ENCODE measurements at places on chromosomes 7 and 10.
A peak's percentile ranks its signal among the peaks of the same experiment; 100 is the strongest.

GRCh38 chr7:114923403-114923713 is 1.5 kb downstream of the MDFIC start:
- no peak for DNase-seq

DNA sequence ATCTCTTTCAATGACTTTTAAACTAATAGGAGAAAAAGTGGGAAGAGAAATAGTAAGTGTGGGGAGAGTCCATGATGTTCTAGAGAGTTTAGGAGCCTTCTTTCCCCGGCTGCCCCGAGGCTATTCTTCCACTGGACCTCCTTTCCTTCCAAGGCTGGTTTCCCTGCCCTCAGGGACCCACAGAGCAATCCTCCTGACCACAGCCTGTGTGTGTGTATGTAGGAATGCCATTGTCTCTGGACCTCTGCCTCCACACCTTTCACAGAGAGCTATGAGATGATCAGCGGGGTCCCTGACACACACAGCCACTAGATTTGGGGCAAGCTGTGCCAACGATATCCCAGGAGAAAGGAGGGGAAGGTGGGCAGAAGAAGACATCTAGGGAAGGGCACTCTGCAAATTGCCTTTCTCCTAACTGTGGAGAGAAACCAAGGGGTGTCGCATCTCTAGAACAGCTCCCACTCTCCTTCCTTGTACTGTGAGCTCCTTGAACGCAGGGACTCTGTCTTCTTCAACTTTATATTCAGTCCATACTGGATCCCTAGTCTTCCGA is 13.3 kb upstream of the CHCHD3 start:
- no peak for DNase-seq

- no peak for DNase-seq
Measured at GRCh38 chr7:100867776-100868485, 744 bp downstream of the TRIP6 start.

DNA sequence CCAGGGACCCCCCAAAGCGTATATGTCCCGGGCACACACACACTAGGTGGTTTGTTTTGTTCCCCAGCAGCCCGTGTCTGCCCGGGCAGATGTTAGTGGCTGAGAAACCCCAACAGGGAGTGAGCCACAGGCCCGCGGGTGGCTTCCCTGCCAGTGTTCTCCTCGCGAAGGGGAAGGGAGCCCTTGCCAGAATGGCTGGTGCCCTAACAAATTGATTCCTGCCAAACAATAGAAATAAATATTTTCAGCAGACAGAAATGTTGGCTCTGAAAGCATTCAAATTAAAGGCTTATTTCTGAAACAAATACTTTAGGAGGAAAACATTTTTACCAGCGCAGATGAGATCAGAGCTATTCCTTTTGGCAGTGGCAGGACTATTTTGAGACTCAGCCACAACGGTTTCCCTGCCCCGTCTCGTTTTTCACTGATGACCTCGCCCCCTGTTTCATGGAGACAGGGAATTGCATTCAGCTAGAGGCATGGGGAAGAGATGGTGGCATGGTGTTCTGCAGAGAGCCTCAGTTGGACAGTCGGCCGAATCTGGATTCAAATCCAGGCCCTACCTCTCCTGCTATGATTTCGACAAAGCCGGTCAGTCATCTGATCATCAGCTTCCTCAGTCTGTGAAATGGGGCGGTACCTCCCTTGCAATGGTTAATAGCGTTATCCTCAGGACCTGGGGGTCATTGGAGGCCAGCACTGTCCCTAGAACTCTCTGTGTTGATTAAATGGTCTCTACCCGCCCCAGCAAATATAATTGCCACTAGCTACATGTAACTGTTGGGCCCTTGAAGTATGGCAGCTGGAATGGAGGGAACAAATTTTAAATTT is 84.5 kb downstream of the CUX1 start:
- no peak for DNase-seq

DNA sequence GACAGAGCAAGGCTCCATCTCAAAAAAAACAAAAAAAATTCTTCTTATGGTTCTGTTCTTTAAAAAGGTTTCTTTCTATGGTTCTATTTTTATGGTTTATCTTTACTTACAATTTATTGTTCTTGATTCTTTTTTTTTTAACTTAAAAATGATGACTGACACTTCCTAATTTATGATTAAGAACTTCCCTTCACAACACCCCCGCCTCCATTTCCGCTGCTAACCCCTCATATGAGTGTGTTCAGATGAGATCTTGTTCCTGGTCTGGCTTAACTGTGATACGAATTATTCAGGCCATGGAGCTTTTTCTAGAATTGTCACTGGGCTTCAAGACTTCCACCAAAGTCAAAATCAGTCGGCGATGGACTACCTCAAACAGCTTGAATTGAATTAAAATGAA is 33.9 kb downstream of the PTER start:
- peak; percentile 3 for DNase-seq

DNA sequence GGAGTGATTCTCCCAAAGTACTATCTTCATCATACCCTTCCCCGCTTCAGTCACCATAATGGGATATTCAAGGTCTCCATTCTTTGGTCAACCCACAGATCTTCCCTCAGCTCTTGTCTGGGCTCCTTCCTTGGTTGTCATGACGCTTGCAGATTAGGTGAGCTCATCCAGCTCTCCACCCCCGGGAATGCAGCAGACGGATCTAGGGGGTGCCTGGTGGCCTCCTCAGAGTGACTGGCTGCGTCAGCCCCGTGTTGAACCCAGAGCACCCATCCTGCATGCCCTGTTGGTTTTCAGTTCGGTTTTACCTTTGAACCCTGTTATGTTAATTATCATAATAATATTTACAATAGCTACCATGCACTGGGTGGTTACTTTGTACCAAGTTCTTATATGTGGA is 6.4 kb downstream of the NEURL1 start:
- DNase-seq, result no peak

DNA sequence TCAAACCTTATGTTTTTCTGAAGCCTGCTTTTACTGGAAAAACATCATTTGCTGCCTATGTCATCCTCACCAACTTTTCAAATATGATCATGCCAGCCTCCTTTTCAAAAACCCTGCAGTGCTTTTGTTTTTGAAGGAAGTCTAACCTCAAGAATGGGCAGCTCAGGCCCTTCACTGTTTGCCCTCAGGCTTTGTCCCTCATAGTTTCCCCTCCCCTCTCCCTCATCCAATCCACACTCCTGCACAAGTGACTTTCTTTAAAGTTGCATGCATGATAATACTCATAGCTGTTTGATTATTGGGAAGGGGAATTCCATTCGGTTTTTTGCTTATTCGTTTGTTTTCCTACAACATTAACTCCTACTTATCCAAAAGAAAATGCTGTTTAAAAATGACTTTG is 219.4 kb downstream of the SEMA3E start:
- no peak for DNase-seq

- DNase-seq, result no peak
Measured at GRCh38 chr10:131559450-131559911, 248.0 kb upstream of the TCERG1L start.

DNA sequence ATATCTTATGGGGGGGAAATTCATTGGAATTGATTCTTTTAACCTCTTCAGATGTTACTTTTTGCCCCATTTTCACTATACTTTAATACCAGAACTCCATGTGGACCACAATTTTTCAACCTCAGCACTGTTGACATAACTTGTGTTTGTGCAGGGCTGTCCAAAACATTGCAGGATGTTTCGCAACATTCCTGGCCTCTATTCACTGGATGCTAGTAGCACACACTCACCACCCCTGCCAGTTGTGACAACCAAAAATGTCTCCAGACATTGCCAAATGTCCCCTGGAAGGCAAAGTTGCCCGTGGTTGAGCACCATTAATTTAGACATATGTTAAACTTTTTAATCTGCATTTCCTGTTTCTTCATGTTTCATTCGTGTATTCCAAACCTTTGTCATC is 234.7 kb downstream of the GFRA1 start:
- DNase-seq, result no peak

DNA sequence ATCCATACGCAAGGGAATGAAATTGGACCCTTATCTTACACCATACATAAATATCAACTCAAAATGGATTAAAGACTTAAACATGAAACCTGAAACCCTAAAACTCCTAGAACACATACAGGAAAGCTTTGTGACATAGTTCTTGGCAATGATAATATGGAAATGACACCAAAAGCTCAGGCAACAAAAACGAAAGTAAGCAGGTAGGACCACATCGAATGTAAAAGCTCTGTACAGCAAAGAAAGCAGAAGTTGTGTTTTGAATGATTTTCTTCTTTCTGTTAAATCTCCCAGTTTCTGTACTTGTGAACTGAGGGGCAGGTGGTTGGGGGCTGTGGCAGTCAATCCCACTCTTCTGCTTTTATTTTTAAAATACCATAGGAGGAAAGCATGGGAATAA is 368.4 kb upstream of the PODXL start:
- DNase-seq, result no peak

DNA sequence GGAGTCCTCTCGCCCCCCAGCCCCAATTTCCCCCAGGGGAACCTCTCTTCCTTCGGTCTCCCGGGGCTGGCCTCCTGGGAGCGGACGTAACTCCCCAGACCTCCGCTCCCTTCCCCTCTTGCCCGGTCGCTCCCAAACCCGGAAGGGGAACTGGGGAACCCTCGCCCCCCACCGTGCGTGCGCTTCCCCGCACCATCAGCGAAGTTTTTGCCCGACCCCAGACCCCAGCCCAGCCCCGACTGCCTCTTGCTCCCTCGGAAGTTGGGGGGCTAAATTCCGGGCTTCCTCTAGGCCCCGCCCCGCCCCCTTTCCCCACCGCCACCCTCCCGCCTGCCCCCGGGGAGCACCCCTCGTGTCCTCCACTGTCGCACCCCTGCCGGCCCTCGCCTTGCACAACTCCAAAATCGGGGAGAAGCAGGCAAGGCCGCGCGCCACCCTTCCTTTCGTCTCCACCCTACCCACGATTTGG is 436 bp downstream of the GNB2 start:
- peak; percentile 47 for DNase-seq

DNA sequence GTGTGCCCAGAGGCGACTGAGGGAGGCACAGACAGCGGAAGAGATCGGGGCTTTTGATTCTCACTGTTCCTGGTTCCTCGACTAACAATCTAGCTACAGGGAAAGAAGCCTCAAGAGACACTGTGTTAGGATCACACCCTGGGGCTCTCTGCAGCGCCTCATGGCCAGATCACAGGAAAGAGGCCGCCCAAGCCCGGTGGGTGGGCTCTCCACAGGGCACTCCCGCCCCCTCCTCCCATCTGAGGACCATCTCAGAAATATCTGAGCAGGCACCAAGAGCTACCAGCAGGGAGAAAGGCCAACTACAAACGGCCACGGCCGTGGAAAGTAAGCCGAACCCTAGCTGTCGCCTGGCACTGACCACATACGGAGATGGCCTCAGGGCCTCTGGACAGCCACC is 224.2 kb downstream of the MLLT10 start:
- DNase-seq, result no peak

DNA sequence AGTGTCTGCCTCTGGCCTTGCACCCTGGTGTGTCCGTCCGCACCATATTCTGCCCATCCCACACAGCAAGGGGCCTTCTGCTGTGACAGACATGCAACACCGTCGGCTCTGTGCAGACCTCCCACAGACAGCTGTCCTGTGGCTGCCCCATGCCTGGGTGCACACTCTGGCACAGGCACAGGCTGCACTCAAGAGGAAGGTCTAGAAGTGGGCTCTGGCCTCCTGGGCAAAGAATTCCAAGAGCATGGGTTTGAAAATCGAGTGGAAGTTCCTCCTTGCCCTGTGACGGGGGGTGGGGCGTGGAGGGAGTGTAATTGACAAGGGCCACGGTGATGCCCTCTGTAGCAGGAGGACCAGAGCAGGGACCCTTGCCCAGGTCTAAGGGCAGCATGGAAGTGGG is 4.3 kb upstream of the LOXL4 start:
- no peak for DNase-seq

DNA sequence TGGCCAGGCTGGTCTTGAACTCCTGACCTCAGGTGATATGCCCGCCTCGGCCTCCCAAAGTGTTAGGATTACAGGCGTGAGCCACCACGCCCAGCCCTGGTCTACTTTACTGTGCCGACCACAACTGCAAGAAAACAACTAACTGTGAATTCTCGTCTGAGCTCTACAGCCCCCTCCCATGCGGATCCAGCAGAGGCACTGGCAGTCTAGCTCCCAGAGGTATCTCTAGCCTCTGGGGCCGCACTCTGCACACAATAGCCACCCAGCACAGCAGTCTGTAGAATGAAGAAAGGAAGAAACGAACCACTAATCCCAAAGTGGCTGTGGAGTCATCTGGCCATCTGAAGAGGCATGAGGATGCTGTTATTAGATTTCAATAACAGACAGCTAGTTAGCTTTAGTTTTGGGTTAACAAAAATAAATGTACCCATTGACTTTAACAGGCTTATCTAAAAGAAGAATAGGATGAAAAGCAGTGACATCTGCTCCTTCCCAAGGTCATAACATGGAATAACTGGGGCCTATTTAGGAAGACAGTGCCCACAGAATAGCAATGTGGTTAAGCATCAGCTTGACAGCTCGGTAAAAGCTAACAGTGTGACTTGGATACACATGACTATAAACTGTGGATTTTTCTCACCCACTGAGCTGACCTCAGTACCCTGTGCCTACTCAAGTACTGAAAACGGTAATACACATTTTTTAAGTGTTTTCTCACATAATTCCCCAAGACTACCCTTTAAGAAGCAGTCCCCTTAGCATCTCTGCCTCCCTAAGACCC is 131.9 kb downstream of the TNS3 start:
- no peak for DNase-seq
